ENCODE measurements at places on chromosomes 5 and 9.

- DNase-seq, result no peak
Observed at GRCh38 chr5:172282272-172283019, 1.1 kb downstream of the UBTD2 start.

DNA sequence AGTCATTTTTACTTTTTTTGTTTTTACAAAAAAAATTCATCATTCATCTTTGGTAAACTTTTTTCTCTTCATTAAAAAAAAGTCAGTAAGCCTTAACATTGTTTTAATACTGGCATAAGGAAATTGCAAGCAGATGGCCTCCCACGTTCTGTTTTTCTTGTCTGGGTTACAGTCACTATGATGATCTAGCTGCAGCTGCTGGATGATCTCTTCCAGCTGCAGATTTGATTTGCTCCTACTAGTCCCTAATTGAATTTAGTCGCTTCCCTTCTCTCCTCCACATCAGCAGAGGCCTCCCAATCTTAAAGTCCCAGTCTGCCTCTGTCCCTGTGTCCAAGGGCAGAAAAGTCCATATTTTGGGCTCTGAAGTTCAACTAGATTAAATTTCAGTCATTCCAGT, 106.8 kb upstream of the PTGER4 start:
- DNase-seq, result peak; percentile 67

DNA sequence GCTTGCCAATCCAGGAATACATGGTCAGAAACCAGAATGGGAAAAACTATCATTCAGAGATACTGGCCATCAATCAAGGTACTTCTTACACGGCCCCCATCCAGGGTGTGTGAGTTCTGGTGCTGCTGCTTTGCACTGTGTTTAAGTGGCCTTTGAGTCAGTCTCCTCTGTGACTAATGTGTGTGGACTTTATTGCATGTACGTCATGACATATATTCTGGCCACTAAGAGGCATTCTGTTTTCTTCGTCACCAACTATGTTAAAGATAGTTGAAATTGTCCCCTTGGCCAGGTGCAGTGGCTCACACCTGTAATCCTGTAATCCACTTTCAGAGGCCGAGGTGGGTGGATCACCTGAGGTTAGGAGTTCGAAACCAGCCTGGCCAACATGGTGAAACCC, 8.5 kb downstream of the EXOSC3 start:
- peak; percentile 73 for DNase-seq

DNA sequence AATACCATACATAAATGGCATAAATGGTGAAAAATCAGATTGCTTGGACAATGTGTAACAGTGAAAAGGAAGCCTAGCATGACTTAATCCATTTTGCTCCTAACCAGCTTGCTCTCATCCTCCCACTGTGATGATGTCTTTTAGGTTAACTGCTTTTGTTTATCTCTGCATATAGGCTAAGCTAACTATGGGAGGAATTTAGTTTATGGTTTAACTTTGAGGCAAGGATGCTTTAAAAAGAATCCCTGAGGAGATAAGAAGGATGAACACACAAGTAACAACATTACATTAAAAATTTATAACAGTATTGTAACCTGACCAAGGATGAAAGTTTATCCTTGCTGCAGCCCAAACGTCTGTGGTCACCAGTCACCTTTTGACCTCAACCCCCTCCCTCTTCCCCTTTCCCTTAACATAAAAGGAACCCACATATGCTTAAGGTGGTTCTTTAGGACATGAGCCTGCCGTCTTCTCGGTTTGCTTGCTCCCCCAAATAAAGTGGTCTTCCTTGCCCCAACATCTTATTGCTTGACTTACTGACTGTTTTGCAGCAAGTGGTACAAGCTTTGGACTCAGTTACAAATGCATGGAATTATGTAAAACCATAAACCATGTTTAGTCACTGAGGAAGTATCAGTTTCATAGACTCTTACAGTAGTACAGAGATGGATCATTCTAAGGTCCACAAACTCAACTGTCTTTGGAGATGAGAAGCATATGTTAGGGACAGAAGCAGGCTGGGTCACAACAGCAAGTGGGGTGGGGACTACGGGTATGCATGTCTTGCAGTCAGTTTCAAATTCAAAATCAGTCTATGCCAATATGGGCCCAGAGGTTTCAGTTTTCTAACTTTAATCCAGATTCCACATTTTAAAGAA, 31.3 kb downstream of the AGXT2 start:
- no peak for DNase-seq

GRCh38 chr9:87337335-87338087, 160.2 kb upstream of the DAPK1 start:
- DNase-seq, result peak; percentile 11

DNA sequence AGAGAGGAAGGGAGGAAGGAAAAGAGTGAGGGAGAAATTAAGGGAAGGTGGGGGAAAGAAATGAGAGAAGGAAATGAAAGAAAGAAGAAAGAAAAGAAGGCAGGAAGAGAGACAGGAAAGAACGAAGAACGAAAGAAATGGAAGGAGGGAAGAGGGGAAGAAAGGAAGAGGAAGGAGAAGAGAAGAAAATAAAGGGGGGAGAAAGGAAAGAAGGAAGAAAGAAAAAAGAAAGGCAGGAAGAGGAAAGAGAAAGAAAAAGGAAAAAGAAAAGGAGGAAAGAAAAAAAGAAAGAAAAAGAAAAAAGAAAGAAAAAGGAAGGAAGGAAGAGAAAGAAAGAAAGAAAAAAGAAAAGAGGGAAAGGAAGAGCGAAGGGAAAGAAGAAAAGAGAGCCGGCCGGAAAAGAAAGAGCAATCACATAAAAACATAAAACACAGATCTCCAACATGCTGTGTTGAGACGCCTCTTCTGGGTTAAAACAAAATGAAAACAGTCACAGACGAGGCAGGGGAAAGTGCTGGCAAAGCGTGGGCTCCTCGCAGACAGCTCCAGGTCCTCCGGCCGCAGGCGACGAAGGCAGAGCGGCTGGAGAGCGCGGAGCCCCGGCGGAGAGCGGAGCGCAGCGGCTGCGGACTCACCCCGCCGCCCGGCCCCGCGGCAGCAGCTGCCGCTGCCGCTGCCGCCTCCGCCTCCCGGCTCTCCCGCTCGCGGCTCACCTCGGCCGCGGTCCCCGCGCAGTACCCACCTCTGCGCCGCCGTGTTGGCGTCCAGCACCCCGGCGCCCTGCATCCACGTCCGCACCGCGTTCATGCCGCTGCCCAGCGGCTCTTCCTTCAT, 896 bp downstream of the EBF1 start:
- DNase-seq, result no peak

DNA sequence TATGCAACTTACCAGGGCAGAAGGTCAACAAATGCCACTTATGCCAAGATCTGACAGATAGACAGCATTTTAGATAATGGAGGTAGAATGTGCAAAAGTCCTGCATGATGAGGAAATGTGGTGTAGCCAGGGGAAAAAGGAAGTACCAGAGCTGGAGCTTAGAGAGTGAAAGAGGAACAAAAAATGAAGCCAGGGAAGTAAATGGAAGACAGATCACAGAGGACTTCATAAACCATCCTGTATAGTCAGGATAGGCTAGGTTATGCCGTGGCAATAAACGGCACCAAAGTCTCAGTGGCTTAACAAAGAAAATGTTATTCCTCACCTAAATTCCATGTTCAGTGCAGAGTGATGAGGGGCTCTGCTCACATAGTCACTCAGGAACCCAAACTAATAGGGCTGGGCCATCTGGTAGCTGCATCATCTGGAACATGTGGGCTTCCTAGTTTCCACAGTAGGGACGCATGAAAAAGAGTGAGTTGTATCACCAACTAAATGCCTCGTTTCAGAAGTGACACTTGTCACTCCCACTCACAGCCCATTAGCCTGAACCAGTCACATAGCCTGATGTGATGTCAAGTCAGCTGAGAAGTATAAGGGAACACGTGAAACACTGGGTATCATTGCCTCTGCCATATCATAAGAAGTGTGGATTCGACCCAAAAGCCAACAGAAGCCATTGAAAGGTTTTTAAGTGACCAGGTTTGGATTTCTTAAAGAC, 70.3 kb downstream of the SH3RF2 start:
- DNase-seq, result no peak

GRCh38 chr5:134957920-134958608, 9.6 kb upstream of the CATSPER3 start:
- DNase-seq, result no peak

DNA sequence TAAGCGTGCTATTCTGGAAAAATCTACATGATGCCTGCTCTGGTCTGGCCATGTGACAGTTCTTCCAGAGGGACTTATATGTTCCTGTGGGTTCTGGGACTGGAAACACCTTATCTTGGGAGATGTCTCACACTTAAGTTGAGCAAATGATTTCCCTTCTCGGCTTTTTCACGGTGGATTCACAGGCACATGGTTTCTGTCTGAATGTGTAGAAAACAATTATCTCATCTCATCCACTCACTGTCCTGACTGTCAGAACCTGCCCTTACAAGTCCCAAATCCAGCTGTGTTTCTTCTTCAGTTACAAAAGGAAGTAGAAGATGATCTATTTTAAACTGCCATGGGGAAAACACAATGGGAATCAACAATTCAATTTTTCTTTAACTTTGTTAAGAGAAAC, 184.0 kb downstream of the SYK start:
- no peak for DNase-seq

DNA sequence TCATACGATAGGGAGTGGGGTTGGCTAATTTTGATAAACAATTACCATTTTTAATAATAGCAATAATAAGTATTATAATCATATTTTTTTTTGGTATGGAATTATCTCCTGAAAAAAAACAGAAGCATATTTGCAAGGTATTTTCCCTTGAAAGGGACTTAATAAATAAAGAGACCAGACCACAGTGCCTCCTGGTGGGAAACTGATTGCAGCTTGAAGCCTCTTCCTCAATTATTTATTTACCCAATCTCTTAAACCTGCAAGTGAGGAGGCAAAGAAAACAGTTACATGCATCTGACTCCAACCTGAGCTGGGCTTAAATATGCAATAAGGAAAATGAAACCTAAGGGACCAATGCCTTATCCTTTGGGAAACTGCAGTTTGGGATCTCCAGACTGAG, 388.1 kb upstream of the ACO1 start:
- DNase-seq, result no peak

DNA sequence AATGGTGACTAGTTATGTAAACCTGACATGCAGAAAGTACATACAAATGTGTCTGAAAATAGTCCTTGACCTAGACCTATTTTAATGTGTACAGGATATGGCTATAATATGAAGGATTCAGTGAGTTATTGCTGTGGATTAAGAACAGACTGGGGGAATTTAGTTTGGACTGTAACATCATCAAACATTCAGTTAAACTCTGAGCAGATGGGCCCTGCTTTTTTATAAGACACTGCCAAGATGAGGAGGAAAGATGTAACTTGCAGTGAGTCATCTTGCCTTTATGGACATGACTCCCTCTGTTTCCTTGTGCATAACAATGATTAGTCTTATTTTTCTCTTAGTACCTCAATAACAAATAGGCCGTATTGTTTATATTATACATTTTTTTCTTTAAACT, 12.2 kb downstream of the PPP3R2 start:
- DNase-seq, result peak; percentile 36

GRCh38 chr9:18473652-18474279, at the start of gene ADAMTSL1:
Gene ADAMTSL1 (plus strand): TSS chr9:18474153. CDS start chr9:18474233, 80 bp downstream.
- peak; percentile 83 for DNase-seq

- no peak for DNase-seq
Observed at GRCh38 chr9:89945133-89945532, 340.3 kb downstream of the GADD45G start.

GRCh38 chr5:66829826-66830225, 233.6 kb downstream of the MAST4 start:
- peak; percentile 24 for DNase-seq

GRCh38 chr5:139514486-139514856, 31.9 kb upstream of the STING1 start:
- DNase-seq, result no peak

DNA sequence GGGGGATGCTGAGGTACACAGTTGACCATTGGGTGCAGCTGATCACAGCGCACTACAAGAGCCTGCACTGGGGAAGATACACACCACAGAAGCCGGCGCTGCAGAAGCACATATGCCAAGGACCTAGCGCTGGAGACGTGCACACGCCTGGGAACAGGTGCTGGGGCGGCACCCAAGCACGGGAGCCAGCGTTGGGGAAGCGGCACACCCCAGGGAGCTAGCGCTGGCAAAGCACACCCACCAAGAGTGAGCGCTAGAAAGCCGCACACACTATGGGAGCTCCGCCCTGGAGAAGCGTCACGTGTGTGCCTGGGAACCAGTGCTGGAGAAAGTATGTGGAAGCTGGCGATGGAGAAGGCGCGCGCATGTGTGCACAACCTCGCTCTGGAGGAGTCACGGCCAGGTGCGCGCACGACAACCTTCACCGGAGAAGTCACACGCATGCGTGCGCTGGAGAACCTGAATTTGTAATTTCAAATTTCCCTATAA, 4.5 kb downstream of the FANCC start:
- peak; percentile 25 for DNase-seq

DNA sequence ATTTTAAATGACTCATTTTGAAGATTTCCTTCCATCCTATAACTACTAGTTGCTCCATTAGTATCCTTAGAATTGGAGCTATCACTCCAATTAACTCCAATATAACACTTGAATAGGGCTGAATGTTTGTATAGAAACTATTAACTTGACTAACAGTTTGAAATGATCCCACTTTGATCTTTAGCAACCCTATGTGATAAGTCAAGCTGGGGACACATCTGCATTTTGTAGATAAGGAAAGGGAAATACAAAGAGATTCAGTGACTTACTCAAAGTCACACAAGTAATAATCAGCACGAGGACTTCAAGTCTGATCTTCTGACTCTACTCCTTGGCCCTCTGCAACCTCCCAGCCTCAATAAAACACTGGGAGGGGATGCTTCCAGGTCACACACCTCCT, 101.1 kb downstream of the TMEM215 start:
- no peak for DNase-seq

- peak; percentile 34 for DNase-seq
Observed at GRCh38 chr5:78647351-78647818, 1.2 kb downstream of the LHFPL2 start.

All from brain microvascular endothelial cell (primary cell).